ENCODE measurements at places on chromosomes 6 and 20.

DNA sequence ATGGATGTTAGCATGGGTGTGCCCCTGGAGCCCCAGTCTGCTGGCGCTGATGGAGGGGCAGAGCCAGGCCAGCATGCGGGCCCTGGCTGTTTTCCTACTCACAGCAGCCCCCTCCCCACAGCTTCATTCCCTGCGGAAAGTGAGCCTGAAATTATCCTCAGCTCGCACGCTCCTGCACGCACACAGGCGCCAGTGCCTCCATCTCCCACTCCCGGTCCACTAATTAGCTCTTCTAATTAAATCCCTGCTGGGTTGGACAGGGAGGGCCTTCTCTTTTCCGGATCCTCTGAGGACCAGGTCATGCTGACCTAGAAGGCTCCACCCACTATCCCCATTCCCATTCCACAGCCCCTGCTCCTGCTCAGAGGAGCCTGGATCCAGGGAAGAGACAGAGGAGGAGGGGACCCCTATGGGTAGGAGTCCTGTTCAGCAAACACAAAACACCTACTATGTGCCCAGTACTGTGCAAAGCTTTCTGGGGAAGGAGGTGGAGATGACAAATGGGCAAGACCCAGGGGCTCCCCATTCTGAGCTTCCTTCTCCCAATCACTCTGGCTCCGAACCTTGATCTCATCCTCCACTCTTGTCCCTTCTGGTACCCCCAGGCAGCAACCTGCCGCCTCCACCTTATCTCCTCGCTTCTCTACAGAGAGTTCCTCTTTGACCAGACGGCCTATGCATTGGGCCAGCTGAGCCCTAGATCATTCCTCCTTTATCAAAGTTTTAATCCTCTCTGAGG, 70.2 kb upstream of the CCDC167 start:
- no peak for DNase-seq

DNA sequence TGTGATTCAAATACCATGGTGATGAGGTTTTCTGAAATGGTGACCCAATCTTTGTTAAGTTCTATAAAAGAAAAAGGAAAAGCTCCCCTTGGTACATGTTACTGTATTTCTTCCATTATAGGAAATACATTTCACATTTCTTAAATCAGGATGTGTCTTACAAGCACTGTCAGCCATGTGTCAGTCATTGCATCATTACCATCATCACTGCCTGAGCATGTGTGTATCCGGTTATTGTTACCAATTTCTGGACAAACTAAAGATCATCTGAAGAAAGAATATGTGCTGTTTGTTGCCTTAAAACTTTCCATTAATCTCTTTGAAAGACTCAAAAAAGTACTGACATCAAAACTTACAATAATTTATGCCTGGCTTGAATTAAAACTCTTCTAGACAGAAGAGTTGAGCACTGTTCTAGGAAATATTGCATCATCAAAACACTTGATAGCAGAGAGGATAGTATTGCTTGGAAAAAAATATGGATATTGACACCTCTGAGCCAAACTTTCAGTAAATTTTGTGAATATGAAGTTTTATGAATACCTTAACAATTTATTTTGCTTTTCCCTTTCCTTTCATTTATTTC, 7.1 kb upstream of the TSPYL1 start:
- no peak for DNase-seq

DNA sequence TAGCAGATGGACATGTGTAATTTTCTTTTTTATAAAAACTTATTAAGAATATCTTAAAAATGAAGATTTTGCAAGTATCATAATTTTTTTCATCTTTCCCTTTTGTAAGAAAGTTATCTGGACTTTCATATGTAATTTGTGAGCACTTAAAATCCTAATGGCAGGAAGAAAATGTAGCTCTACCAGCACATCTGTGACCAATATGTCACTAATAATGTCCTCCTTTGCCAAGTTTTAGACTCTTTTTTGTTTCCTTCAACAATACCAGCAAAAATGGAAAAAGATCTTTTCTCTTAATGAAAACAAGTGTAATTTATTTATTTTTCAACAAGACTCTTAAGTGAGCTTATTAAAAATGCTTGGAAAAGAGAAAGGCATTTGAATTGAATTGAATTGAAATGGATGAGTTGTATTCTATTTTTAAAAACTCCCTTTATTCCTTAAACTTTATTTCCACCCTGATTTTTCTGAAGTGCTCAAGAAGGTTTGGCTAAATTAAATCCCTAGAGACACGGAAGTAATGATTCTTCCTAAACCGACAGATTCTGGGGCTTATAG, 110.7 kb downstream of the KIF6 start:
- DNase-seq, result no peak

- no peak for DNase-seq
Observed at GRCh38 chr6:149305372-149305771, 12.1 kb upstream of the TAB2 start.

DNA sequence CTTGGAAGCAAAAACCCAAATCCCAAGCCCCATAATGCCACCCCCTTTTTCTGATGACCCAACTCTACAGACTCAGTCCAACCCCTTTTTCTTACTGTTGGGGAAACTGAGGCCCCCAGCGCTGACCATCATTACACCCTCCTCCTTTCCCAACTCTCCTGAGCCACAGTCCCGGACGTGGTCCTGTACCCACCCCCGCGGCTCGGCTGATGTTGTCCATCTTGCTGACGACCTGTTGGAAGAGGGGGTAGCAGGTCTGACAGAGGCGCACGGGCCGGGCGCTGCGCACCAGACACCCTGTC, 533 bp downstream of the OSTM1 start:
- DNase-seq, result no peak

DNA sequence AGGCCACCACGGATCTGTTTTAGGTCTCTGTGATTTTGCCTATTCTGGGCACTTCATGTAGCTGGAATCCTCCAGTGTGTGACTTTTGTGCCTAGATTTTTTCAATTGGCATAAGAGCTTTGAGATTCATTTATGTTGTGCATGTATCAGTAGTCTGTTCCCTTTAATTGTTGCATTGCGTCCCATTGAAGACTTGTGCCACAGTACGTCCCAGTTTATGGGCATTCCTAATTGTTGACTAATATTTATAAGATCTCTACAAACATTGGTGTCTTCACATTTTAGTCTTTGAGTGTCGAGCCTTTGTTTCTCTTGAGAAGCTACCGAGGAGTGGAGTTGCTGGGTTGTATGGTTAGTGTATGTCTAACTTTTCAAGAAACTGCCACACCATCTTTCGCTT, 704 bp upstream of the FAM210B start:
- no peak for DNase-seq

GRCh38 chr20:37518606-37519507, 2.2 kb upstream of the NNAT start:
- no peak for DNase-seq

- no peak for DNase-seq
Observed at GRCh38 chr6:139335447-139336210, 38.8 kb downstream of the CITED2 start.

DNA sequence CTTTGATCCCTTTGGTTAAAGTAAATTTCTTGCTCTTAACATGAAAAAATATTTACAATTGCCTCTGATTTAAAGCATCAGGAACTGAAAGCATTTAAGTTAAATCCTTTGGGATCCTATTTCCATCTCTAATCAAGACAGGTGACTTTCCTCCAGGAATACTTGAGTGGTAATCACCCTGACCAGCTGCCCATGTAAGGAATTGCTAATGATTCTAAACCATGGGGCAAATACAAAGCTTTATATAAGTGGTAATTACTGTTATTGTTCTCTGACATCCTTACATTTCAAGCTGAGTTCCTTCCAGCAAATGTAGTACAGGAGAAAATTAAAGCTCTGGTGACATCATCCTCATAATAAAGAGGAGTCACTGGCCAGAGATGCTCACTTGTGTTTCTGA, 100.6 kb downstream of the CRYBG1 start:
- DNase-seq, result no peak

GRCh38 chr6:108117427-108118358, 43.2 kb upstream of the OSTM1 start:
- no peak for DNase-seq

DNA sequence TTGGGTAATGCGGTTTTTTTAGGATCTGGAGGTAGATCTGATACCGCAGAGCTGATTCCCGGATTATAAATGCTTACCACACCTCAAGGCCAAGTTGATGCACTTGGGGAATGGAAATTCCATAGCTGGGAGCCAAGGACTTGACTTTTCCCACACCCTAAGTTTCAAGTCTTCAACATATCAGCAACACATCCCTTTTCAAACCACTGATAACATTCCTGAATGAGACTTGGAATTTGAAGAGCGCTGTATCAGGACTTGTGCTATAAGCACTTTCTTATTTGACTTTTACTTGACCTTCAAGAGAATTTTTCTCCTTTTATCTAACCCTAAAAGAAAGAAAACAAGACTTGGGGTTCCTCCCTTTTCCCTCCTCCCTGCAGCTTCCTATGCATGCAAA, 90.6 kb upstream of the NAA20 start:
- no peak for DNase-seq

DNA sequence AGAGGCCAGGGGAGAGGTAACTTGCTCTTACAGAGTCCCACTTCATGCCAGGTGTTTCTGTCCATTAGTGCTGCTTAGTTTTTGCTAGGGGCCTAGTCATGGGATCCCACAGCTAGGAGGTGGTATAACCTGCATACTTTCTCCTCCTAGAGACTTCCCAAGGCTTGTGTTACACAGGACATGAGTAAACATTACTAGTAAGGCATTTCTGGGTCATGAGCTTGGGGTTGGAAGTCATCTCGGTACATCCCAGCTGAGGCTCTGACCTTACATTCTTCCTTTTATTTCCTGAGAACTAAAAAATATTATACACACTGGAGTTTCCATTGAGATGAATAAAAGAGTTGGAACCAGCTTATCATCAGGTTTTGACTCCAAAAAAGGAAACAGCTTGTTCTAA, 20.9 kb upstream of the PNPLA1 start:
- no peak for DNase-seq

DNA sequence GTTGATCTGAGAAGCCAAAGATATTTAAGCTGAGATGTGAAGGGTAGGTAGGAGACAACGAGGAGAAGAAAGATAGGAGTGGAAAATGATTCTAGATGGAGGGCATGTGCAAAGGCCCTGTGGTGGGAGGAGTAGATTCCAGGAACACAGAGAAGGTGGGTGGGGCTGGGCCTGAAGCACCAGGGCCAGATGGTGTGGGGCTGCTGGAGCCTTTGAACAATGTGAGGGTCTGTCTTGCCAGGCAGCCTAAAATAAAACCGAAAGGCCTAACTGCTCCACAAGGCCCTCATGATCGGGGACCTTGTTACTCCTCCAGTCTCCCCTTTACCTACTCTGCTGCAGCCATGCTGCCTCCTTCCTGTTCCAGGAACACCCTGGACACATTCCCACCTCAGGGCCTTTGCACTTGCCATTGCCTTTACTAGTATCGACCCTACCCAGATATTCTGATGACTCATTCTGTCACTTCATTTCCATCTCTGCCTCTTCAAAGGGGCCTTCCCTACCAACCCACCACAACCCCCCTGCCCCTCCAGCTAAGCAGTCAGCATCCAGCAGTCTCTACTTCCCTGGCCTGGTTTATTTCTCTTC, 20.0 kb downstream of the FAM110A start:
- no peak for DNase-seq

DNA sequence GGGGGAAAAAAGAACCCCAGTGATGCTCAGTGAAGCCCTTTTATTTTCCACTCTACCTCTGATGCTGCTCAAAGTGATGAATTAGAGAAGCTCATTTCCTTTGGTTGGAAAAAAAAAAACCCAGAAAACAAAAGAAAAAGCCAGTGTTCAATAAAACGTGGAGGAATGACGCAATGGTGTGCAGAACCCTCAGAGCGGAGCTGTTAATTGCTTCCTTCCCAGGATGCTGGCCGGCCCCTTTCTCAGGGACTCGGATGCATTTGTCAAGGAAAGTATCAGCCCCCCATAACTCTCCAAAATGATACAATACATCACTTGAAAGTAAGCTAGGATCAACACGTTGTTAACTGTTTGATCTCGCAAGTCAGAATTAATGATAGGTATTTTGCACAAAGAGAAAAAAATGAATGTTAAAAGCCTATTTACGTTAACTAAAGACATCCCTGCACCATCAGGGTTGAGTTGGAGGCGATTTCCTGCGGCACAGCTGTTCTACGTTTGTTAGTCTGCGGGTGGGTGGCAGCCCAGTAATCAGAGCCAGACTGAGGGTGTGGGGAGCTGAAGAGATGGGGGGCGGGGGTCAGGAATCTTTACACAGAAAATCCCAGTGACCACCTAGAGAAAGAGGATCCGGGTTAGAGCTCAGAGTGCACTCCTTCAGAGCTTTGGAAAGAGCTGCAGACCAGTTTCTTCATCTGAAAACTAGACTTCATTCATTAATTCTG, 132.4 kb downstream of the BMP7 start:
- no peak for DNase-seq

DNA sequence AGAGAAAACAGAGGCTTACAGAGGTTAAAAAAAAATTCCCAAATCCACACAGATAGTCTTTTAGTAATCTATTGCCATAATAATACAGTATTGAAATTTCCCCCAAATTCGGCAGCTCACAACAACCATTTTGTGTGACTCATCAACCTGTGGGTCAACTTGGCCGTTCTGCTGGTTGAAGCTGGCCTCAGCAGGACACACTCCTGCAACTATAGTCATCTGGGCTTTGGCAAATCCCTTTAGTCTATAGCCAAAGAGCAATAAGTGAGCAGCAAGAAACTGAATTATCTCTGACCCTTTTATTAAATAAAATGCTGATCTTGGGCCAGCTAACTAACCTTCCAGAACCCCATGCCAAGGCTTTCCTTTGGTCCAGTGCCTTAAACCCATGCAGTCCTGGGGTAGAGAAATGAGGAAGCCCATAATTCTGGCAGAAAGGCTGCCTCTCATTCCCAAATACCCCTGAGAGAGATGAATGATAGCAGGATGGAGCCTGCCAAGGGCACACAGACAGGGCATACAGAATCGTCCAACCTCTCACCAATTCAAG, 17.2 kb upstream of the SNAP25 start:
- DNase-seq, result peak; percentile 68

- no peak for DNase-seq
Observed at GRCh38 chr6:43311666-43312065, 3.0 kb upstream of the CRIP3 start.

- DNase-seq, result no peak
Observed at GRCh38 chr6:11711984-11712711, 66.5 kb downstream of the ADTRP start.
